PC-3 (cell line): ENCODE measurements at places on chromosomes 3 and 15. TPM values are rescaled to one million over a fixed set of nuclear protein-coding genes. Genes with fewer than 3 reads are reported as not detected.
A peak's percentile ranks its signal among the peaks of the same experiment; 100 is the strongest.

DNA sequence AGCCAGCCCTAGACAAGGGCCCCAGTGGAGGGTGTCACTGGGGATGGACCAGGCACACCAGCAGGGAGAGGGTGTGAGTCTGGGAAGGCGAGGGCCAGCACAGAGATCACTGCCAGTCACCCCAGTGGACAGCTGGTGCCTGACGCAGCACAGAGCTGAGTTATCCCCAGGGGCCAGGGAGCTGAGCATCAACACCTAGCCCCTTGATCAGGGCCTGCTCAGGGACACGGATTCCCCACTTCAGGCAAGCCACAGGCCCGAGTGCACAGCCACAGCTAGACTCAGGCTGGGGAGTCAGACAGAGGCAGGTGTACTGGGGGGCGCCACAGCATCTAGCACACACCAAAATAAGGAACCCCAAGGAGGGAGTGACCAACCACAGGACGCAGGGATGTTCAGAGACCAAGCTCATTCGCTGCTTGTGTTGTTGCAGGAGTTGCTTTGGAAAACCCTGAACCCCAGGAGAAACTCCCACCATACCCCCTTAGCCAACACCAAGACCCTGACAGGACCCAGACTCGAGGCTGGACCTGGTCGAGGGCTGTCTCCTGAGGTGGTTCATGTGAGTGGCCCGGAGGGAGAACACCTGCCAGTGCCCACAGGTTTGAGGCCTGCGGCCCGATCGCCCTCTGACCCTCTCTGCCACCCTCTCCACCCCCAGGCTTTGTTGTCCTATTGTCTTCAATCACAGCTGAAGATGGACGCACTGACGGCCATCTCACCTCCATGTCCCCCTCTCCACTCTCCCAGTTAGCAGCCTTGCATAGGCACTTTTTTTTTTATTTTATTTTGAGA, 146.8 kb downstream of the TPRA1 start:
- DNase-seq: no peak

DNA sequence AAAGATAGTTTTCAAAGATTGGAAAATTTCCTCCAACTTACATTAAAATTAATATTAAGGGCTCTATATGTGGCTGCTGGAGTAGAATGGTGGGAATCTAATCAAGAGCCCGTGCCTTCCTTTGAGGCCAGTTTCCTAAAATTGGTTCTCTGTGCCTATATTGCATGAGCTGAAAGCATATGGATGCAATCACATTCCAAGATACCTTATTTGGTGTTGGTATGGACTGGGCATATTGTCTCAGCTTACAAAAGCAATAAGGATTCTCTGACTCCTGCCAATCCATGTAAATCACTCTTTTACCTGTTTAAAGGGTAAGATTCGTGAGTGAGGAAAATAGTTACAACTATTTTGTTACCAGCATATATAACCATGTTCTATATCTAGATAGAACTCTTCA, 111.6 kb downstream of the GREM1 start:
- peak; percentile 40 for DNase-seq

DNA sequence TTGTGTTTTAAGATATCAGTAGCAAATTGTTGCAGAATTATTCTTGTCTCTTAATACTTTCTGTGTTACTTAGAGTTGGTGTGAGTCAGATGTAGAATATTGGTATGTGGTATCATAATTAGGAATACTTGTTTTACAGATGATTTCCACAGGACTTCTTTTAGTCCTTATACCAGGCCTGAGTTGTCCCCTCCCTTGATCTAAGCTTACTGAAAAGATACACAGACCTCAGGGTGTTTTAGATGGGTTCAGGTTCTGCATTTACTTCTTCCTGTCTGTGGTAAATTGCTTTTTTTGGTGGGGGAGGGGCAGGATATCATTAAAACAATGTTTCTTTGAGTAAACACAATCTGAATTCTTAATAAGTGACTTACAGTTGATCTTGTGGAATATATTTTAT, 14.2 kb downstream of the DZIP3 start:
- peak; percentile 44 for DNase-seq

DNA sequence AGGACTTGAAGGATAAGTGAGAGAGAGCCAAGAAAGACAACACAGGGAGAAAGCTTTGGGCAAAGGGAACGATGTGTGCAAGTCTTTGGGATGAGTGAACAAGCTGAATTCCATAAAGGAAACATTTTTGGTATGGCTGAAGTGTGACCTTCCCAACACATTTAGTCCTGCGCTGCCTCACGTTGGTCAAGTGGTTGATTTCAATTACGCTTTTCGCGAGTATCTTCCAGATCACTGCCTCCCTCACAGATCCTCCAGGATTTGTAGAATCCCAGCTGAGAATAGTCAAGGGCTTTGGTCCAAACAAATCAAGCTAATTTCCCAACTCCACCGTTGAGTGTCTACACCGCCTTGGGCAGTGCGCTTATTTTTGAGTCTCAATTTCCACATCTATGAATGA, 338.4 kb upstream of the ADAMTS9 start:
- DNase-seq: no peak

TRMT10C gene
- total RNA-seq: 31.7 and 35.2 TPM in 2 replicates

- no peak for DNase-seq
Observed at GRCh38 chr15:62935300-62936081, 107.1 kb upstream of the TPM1 start.

SATB1 gene
- total RNA-seq: 15.6 and 28.6 TPM in 2 replicates

- peak; percentile 12 for DNase-seq
Observed at GRCh38 chr15:57743424-57743823, 36.9 kb downstream of the POLR2M start.

SERINC4 gene
- not detected in 2 replicates for total RNA-seq

CD96 gene
- total RNA-seq: not detected in 2 replicates
